ENCODE measurements at places on chromosomes 1 and 21.

- DNase-seq = no peak
Measured at GRCh38 chr1:91835087-91835521, 50.8 kb downstream of the TGFBR3 start.

GRCh38 chr1:101203820-101204540, 32.8 kb upstream of the S1PR1 start:
- no peak for DNase-seq

GRCh38 chr1:150422541-150422940, 58.6 kb downstream of the RPRD2 start:
- no peak for DNase-seq

- DNase-seq = no peak
Measured at GRCh38 chr1:198107091-198107501, 49.7 kb upstream of the NEK7 start.

GRCh38 chr21:29504751-29505321, 206.1 kb downstream of the BACH1 start:
- no peak for DNase-seq

GRCh38 chr1:225044258-225044657, 114.8 kb downstream of the DNAH14 start:
- no peak for DNase-seq

- peak; percentile 53 for DNase-seq
Measured at GRCh38 chr1:160797861-160798273, 1.9 kb downstream of the LY9 start.

DNA sequence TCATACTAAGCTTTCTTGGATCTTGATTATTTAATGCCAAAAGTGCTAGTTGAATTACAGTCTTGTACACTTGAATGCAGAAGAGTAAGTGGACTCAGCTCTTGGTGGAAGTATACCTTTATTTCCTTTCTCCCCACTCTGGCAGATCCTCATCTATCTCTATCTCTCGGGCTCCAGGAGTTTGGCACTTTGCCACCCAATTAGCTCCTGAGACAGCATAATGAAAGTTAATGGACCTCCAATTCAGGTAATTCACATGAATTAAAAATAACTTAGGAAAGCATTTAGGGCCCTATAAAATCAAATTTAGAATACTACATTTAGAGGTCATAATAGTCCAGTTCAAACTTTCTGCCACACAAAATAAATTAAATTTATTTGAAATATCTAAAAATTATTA, 67.4 kb downstream of the OLFM3 start:
- DNase-seq = no peak

- DNase-seq = no peak
Measured at GRCh38 chr1:87327376-87328271, 1.1 kb upstream of the LMO4 start.

DNA sequence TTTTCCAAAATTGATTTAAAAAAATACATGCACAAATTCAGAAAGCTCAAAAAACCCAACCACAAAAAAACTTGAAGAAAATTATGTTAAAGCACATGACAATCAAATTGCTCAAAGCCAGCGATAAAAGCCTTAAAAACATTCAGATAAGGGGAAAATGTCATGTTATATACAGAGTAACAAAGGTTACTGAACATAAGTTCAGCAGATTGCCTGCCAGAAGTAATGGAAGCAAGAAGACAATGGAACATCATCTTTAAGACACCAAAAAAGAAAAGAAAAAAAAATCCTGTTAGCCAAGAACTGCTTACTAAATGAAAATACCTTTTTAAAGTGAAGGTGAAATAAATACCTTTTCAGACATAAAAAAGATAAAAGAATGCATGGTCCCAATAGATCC, 147.2 kb upstream of the SGIP1 start:
- no peak for DNase-seq

DNA sequence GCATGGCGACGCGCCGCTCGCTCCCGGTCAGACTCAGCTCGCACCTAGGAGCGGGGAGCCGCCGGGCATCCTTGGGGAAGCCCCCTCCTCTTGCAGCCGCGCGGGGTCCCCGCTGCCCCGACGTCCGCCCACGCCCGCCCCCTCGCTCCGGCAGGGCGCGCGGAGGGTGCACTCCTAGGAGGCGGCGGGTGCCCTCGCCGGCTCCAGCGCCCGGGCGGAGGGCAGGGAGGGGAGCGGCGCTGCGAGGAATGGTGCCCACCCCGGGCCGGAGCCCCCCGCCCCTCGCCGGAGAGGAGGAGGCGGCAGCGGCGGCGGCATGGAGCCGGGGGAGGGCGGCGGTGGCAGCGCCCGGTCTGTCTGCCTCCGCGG, 488 bp downstream of the FAM78B start:
- DNase-seq = no peak

GRCh38 chr1:58290685-58291372, 255.7 kb downstream of the OMA1 start:
- no peak for DNase-seq

DNA sequence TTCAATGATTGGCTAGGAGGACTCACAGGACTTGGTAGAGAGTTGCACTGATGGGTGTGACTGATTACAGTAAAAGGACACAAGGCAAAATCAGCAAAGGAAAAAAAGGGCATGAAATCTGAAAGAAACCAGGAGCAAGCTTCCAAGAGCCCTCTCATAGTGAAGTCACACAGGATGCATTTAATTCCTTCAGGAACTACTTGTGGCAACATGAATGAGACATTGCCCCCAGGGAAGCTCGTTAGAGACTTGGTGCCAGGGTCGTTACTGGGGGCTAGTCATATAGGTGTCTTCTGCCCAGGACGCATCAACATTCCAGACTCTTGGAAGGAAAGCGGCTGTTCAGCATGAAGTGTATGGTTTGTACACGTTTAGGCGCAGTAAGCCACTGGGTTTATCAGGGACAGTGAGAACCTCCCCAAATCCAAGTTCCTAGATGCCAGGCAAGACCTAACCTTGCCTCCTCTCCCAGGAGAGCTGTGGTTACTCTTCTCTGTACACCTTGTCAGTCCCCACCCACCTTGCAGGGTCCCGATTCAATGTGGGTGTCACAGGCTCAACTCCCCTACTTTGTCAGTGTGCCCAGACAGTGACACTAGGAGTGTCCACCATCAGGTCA, 26.0 kb upstream of the C2CD2 start:
- no peak for DNase-seq

GRCh38 chr1:115193046-115193828, 103.9 kb upstream of the TSPAN2 start:
- no peak for DNase-seq

GRCh38 chr1:230016159-230016558, 50.9 kb upstream of the GALNT2 start:
- no peak for DNase-seq

- DNase-seq = no peak
Measured at GRCh38 chr1:206856674-206857464, 8.6 kb upstream of the IL20 start.

DNA sequence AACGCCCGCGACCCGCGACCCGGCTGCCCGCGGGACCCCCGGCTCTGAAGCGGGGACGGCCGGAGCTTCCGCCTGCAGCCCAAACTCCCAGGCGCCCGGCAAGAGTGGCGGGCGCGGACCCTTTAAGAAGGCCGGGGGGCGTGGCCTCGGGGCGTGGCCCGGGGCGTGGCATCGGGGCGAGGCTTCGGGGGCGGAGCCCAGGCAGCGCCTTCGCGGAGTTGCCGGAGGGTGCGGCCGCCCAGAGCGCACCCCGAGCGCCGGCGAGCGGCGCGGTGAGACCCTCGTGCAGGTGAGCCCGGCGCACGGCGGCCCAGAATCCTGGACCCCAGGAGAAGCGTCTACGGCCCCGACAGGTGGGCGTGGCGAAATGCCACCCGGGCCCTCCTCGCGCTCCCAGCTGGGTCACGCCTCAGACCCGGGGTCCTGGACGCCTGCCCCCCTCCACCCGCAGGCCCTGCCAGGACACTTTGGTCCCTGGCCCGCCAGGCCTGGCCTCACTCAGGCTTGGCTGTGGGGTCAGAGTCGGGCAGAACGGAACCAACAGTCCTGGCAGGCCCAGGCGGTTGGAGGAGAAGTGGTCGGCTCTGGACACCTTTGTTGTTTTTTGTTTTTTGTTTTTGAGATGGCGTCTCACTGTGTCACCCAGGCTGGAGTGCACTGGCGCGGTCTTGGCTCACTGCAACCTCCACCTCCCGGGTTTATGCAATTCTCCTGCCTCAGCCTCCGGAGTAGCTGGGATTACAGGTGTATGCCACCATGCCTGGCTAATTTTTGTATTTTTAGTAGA, 14.4 kb downstream of the RNF223 start:
- DNase-seq = peak; percentile 79

GRCh38 chr1:66998972-66999371, 55.0 kb downstream of the SLC35D1 start:
- no peak for DNase-seq

DNA sequence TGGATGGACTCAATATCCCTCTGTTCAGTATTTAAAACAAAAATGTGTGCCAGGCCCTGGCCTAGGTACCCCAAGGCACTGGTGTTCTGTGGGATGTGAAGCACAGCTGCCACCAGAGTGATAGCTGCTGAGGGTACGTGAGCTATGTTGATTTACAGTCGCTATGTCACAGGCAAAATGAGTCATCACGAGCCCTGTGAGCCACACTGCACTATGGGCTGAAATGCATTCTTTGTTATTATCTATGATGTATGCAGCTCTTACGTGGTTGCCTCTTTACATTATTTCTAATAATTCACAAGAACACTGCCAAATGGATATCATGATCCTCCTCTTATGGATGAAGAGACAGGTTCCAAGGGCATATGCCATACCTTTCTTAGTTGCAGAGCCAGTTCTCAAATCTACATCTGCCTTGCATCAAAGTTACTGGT, 2.1 kb downstream of the TEX38 start:
- DNase-seq = no peak

All from activated naive CD4-positive, alpha-beta T cell treated with anti-CD3 and anti-CD28 coated beads, Interleukin-2, amount 50 U/mL, for 72 hours (primary cell).